ENCODE measurements at places on chromosomes 3 and 15.

- DNase-seq, result no peak
Measured at GRCh38 chr3:59820352-59820934, 770.6 kb upstream of the CFAP20DC start.

DNA sequence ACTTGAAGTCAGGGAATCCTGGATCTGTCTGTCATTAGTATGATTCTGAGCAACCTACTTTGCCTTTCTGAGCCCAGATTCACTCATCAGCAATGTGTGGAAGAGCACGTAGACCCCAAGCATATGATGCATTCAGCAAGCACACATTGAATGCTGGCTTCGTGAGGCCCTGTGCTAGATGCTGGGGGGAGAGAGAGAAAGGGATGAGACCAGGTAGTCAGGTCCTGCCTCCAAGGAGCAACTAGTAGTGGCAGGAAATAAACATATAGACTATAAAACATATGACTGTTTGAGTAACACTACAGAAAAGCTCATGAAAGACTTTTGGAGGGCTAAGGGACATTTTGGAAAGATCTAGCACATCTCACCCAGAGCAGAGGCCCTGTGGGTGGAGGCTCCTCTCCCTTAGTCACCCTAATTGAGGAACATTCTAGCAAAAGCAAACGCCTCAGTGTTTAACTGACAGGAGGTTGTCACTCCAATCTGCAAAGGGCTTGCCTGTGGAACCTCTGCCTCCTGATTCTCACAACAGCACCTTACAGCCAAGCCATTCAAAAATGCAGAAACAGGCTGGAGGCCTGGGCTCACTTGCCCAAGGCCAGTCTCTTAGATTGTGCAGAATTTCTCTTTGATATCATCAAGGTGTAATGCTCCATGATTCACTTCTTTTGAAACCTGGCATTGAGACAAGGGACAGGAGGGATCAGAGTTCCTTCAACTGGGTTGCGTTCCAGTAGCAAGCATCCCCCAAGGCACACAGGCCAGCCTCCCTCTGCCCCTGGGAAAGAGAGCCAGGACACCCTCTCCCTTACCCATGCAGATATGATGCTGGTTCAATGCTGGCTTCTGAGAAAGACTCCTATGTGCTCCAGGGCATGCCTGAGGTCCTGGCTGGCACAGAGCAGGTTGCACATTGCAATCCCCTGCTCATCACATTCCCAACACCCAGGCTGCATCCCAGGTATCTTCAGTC lies 26.1 kb downstream of the STARD5 start:
- DNase-seq, result peak; percentile 60

DNA sequence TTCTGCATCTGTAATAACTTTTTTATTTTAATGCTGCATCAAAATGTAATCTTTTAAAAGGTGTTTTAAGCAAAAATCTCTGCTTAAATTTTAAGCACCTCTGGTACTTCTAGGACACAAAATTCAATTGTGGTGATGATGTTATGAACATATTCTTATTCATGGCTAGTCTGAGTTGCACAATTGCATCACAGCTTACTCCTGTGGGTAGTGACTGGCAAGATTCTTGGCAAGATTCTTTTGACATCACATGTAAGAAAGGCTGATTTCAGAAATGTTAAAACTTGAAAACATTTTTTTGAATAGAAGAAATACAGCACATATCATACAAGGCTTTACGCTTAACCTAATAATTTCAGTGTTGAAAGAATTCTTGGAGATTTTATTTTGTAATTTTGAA lies 35.7 kb downstream of the IQCH start:
- no peak for DNase-seq

GRCh38 chr3:184907681-184908649 lies 96.0 kb downstream of the VPS8 start:
- no peak for DNase-seq

- no peak for DNase-seq
Measured at GRCh38 chr3:141292356-141293058, 60.9 kb downstream of the PXYLP1 start.

- no peak for DNase-seq
Measured at GRCh38 chr3:24850245-24850644, 355.6 kb upstream of the THRB start.

- DNase-seq, result peak; percentile 71
Measured at GRCh38 chr15:90665288-90666134, 51.6 kb upstream of the BLM start.

DNA sequence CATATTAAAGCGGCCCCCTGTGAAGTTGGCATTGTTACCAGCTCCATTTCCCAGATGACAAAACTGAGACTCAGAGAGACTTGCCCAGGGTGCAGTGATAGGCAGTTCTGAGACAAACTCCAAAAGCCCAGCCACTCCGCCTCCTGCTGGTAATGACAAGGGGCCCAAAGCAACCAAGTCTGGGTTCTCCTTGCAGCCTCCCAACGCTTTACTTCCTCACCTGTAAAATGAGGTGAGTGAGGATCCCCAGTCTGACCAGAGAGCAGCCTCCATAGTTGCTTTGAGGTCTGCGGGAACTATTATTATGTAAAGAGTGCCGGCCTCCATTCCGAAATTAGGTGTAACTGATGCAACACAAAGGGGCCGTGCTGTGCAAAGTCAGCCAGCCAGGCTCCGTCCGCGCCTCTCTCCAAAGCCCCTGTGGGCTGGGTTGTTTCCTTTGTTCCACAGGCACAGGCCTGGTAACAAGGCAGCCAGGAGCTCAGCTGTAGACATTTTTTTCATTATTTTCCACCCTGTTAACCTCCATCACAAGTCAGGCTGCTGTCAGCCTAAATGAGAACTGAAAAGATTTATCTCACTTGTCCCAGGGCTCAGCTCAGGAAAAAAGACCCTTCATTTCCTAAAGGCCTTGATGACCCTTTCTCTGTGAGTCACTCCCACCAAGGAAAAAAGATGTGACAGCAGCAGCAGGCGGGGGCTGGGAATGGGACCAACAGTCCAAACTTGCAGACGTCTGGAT lies 139.1 kb upstream of the RAD18 start:
- DNase-seq, result no peak

DNA sequence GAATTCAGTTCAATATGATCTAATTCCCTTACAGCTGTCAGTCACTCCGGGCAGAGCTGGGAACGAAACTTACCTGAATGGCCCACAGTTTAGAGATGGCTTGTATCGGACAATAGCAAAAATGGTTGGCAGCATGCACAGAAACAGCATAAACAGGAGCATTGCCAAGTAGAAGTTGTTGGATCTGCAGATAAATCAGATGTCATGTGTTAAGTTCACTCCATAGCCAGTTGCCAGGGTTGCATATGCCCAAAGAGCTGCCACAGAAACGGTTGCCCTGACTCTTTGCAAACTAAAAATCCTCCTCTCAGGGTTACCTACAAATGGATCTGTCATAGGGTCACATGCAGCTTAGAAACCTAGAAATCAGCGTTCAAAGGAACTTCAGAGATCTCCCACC lies 15.4 kb upstream of the STARD5 start:
- DNase-seq, result no peak

DNA sequence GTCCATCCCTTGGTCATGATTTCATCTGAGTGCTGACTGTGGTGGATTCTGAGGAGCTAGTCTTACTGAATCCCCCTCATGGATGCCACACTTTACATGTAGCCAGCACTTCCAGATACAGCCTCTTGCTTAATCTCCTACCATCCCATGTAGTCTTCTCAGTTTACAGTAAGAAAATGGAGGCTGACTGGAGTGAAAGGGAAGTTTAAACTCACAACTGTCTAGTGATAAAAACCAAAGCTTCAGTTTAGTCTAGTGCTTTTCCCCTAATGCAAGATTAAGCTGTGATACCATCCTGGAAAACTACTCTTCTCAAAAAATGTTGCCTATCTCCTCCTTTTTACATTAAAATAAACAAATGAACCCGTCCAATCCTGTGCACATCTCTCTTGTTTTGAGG lies 146.8 kb upstream of the HES1 start:
- no peak for DNase-seq

DNA sequence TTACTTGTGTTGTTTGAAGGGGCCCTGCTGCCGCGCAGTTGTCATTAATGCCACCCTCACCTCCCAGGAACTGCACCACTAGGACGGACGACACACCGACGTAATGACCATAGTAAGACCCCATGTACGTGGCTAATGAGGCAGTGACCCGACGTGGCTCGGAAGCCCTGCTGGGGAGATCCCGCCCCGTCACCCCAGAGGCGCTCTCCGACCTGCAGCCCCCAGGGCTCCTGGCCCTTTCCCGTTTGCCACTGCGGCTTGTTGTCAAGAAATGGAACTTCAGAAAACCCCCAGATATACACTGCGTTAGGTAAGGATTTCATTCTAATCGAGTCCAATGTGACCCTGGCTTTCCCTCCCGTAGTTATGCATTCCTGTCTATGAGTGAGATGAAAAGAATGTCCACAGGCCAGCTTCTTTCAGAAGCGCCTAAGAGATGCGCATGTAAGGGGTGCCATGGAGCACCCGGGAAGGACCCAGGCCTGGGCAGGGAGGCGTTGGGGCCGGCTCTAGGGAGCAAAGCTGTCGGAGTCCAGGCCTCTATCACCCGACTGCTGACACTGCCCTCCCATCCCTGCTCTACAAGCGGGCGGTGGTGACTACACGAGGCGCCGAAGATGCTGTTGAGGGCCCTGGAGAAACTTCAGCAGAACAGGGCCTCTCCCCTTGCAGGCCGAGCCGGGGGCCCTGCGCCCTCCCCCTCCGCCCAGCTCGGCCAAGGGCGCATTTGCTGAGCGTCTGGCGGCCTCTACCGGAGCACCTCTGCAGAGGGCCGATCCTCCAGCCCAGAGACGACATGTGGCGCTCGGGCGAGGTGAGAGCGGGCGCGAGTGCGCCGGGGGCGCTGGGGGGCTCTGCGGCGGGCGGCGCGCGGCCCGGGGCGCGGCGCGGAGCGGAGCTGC lies at the start of gene GABRA5:
GABRA5 (plus strand) TSS at position 765 of the 902 bp plus-strand sequence. CDS start 2,187 bp downstream, outside the sequence.
- no peak for DNase-seq

DNA sequence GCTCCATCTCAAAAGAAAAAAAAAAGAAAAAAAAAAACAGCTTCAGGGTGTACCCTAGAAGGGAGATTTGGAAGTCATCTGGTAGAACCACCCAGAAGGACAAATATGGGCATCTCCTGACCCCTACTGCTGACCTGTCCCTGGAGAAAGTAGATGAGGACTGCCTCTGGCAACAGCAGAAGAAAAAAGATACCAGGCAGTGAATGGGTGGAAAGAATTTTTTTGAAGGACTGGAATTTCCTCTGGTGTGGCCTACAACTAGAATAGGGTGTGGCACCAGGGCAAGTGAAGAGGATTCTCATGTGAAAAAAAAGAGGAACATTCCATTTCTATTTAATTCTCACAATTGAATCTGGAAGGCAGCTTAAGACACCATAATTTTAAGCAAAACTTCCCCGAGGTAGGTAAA lies 3.1 kb downstream of the ANXA2 start:
- no peak for DNase-seq

DNA sequence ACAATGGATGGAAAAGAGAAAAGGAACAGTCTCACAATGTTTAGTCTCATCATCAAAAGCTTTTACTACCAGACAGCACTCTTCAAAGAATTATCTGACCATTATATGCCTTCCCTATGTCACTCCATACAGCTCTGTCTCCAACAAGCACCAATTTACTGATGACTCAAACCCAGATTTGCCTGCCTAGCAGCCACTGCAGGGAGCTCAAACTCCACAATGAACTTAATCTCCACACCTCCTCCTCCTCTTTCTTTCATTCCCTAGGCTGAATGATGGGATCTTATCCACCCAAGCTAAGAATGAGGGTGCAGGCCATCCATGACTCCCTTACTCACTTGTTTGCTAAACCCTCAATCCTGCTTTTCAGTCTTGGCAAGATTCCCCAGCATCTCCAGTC lies 45.5 kb downstream of the NBEAL2 start:
- no peak for DNase-seq

- peak; percentile 82 for DNase-seq
Measured at GRCh38 chr15:56464893-56465520, at the start of gene MNS1. MNS1 (minus strand) TSS chr15:56465137; CDS start chr15:56464972, 165 bp downstream.

- DNase-seq, result no peak
Measured at GRCh38 chr3:43905157-43905556, 214.4 kb downstream of the ABHD5 start.

DNA sequence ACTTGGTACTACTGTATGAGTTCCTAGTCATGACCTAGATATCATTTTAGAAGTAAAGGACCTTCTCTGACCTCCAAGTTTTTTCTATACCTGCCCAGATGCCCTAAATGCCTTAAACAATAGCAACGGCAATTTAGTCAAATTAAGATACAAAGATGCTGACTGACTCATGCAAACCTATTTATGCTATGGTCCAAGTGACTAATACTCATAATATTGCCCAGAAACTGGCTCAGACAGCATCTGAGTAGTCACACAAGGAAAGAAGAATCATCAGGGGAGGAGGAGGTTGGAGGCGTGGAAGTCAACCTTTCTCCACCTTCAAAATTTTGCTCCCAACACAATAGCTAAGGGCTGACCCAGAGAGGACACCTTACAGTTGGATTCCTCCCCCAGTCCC lies 6.8 kb downstream of the FYCO1 start:
- DNase-seq, result no peak

GRCh38 chr15:73403171-73403570 lies 34.4 kb upstream of the HCN4 start:
- no peak for DNase-seq

- no peak for DNase-seq
Measured at GRCh38 chr15:95556225-95556624, 774.3 kb upstream of the NR2F2 start.

GRCh38 chr3:110731148-110731547 lies 340.5 kb upstream of the NECTIN3 start:
- no peak for DNase-seq

DNA sequence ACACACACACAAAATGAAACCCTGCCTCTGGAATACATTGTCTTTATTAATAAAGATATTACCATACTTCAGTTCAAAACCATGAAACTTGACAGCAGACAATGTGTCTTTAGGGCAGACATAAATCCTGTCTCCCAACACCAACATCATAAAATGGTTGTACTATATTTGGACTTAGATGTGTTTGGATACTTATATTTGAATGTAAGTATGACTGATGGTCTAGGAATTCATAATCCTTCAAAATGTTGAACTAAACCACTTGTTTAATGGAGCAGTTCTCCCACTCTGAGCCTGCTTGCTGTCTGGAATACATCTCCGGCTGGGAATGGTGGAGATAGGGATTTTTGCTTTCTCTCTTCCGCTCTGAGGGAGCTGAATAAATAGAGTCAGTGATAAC lies 10.6 kb downstream of the FBN1 start:
- DNase-seq, result no peak

GRCh38 chr3:16288664-16289063 lies 23.7 kb downstream of the OXNAD1 start:
- DNase-seq, result no peak

DNA sequence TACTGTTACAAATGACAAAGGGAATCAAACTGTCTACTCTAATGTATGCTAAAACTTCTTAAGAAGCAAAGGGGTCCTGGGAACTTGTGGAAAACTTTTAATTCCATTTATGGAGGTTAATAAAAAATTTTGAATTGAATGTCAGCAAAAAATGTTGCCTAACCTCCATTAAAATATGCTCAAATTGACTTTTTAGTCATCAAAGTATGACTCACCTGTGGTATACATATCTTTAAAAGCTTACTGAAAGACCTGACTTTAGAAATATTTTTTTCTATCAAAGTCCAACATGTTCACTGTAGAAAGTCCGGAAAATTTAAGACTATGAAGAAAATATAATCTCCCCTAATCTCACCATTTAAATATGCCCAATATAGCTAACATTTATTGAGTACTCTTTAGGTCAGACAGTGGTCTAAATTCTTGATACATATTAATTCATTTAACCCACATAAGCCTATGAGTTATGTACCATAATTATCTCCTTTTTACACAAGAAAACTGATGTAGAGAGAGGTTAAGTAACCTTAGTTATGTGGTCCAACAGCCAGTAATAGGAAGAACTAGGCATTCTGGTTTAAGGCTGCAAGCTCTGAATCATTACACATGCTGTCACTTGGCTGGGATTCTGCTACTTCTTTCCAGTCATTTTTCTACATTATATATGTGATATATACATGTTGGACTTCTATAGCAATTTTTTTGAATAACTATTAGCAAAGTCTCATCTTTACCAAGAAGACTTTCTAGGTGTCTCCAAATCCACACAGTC lies 83.6 kb downstream of the PDZRN3 start:
- DNase-seq, result no peak

All from natural killer cell treated with Interleukin-12 subunit alpha and Interleukin-12 subunit beta and Interleukin-15 and Interleukin-18, amount 100 ng/mL, for 72 hours (primary cell).